ENCODE measurements at places on chromosomes 12 and 14. TPM values are rescaled to one million over a fixed set of nuclear protein-coding genes. Genes with fewer than 3 reads are reported as not detected.

The MYO1H gene
- total RNA-seq = not detected

The FSCB gene
- not detected for total RNA-seq

The LTB4R gene
- 13.7 TPM for total RNA-seq

The SLC35F4 gene
- total RNA-seq = not detected

The GRIN2B gene
- total RNA-seq = not detected

The KRT6B gene
- not detected for total RNA-seq

The SLC24A4 gene
- total RNA-seq = not detected

The SLC2A3 gene
- 178 TPM for total RNA-seq

The MGST1 gene
- not detected for total RNA-seq

The OR4Q3 gene
- total RNA-seq = not detected

The WDHD1 gene
- total RNA-seq = 62.4 TPM

The ADGRD1 gene
- 0.78 TPM for total RNA-seq

The EML5 gene
- total RNA-seq = 3.9 TPM

The OASL gene
- 3.3 TPM for total RNA-seq

The CD163L1 gene
- total RNA-seq = not detected

The CDC42BPB gene
- 2.3 TPM for total RNA-seq

The PLXNC1 gene
- total RNA-seq = 5.6 TPM

The SIX6 gene
- not detected for total RNA-seq

The CFAP54 gene
- total RNA-seq = 0.10 TPM

The SPTB gene
- 0.17 TPM for total RNA-seq

The LAG3 gene
- 331 TPM for total RNA-seq

The FOXA1 gene
- not detected for total RNA-seq

The SLC17A8 gene
- total RNA-seq = not detected

The LHX5 gene
- not detected for total RNA-seq

The MYF6 gene
- not detected for total RNA-seq

The CHMP4A gene
- total RNA-seq = 73.7 TPM

The SERPINA9 gene
- not detected for total RNA-seq

The FRS2 gene
- 8.5 TPM for total RNA-seq

The ADAM21 gene
- 0.15 TPM for total RNA-seq

The KIF5A gene
- total RNA-seq = 1.7 TPM

The CCDC177 gene
- total RNA-seq = 0.04 TPM

The LRFN5 gene
- not detected for total RNA-seq

The TAOK3 gene
- total RNA-seq = 47.4 TPM

The TMTC3 gene
- total RNA-seq = 7.9 TPM

The FERMT2 gene
- total RNA-seq = 3.6 TPM

The TUBA1C gene
- total RNA-seq = 340 TPM

The P2RX7 gene
- total RNA-seq = 3.4 TPM

The RNF41 gene
- total RNA-seq = 38.9 TPM

The DAO gene
- not detected for total RNA-seq

The BBOF1 gene
- total RNA-seq = 2.7 TPM

The LPAR5 gene
- total RNA-seq = 8.3 TPM

The CNTN1 gene
- total RNA-seq = not detected

The OR4Q2 gene
- not detected for total RNA-seq

The GRIP1 gene
- 2.2 TPM for total RNA-seq

The FGF23 gene
- total RNA-seq = not detected

The NTF3 gene
- total RNA-seq = not detected

The KLRD1 gene
- 79.1 TPM for total RNA-seq

The CARMIL3 gene
- total RNA-seq = 1.2 TPM

The ARID2 gene
- total RNA-seq = 22.3 TPM

The BMAL2 gene
- 19.1 TPM for total RNA-seq

The RBP5 gene
- 0.19 TPM for total RNA-seq

The PROX2 gene
- 0.76 TPM for total RNA-seq

The RPS6KL1 gene
- total RNA-seq = 5.0 TPM

The ABCB9 gene
- total RNA-seq = 4.8 TPM

Measured in activated CD8-positive, alpha-beta memory T cell treated with anti-CD3 and anti-CD28 coated beads for 36 hours (primary cell).